ENCODE measurements at places on chromosomes 5 and 9.

GRCh38 chr9:120723565-120723964 is 9.3 kb upstream of the MEGF9 start:
- no peak for DNase-seq

DNA sequence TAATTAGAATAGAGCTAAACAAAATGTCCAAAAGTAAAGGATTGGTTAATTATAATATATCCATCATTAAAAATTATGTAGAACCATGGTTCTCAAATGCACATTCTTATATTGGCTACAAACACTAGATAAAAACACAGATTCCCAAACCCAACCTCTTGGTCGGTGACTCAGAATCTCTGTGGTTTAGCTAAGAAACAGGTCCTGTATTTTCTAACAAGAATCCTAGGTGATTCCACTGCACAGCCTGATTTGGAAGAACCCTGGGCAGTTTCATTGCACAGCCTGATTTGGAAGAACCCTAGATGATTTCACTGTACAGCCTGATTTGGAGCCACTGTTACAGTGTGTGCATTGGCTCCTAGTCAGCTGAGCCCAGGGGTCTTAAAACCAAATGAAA is 67.9 kb downstream of the KIAA1958 start:
- DNase-seq: no peak

DNA sequence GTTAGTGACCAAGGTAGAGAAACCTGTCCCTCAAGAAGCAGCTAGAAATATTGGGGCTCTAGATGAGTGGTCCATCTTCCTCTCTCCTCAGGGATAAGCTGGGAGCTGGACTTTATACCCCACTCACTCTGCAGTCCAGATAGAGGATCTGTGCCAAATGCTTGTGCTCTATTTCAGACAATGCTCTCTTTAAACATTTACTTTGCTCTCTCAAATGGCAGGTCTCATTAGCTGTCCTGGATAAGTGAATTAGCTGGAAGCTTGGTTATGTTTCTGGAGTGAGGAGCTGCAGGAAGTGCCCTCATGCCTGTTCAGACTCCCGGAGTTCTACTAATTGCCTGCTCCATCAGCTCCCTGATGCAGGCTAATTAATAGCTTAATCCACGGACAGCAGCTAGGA is 151.1 kb upstream of the CCDC152 start:
- no peak for DNase-seq

GRCh38 chr5:56699538-56699937 is 115.8 kb upstream of the MAP3K1 start:
- DNase-seq: no peak

DNA sequence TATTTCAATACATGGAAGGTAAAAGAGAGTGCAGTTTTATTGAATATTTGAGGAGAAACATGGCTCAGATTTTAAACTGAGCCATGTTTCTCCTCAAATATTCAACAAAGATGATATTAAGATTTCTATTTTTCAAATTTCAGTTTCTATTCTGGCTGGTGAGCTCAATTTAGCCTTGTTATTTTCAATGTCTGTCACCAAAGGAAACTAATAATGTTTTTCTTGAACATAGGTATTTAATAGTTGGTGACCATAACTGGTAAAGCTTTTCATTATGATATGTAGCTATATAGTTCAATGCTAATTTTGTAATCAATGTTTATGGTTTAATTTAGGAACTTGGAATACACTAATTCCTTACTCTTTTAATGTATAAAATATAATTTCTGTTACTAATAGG is 177.4 kb downstream of the FER start:
- no peak for DNase-seq

GRCh38 chr5:126443374-126443851 is 20.2 kb downstream of the GRAMD2B start:
- DNase-seq: no peak

DNA sequence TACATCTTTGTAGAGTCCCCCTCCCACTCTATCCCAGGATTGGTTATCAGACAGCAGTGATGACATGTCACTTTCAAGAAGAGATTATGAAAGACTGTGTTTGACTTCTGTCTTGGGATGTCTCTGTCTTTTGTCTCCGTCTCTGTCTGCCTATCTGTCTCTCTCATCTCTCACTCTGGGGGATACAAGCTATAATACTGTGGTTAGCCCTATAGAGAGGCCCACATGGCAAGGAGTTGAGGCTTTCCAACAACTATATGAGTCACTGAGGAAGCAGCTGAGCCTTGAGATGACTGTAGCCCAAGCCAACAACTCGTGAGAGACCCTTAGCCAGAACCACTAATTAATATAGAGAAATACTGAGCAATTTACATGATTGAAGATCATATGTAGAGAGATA is 284.8 kb downstream of the PDE4D start:
- no peak for DNase-seq

DNA sequence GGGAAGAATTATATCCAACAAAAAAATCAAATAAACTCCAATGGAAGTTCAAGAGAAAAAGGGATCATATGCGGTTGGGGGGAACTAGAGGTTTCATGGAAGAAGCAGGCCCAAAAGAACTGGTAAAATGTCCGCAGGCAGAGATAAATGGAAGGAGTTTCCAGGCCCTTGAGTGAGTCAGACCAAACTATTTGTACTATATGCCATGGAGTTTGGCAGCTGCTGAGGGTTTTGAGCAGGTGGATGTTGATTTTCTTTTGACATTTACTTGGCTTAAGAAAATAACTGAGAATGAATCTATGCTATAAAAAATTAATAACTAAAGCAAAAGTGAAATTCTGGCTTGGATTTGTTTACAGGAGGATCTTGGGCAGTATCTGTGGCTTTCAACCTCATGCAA is 33.7 kb downstream of the MINAR2 start:
- no peak for DNase-seq

DNA sequence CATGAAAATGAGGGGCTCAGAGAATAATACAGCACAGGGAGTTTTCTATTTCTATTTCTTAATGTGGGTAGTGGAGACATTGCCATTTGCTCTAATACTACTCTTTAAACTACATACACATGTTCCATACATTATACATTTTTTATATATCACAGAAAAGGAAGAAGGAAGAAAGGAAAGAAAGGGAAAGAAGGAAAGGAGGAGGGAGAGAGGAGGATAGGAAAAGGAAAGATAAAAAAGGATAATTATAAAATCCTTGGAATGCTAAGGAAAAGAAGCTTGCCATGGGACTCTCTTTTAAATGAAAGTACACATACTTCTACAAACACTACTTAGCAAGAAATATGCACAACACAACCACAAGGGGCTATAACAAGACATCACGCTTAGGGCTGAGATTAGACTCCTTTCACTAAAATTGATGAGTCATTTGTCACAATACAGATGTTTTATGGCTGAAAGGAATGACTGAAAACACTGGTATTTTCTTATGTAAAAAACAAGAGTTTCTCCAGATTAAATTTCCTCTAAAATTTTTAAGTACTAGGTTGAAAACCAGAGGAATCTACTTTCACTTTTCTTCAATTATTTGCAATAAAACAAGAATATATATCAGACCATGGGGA is 219.8 kb downstream of the ARL15 start:
- no peak for DNase-seq

- DNase-seq: no peak
These were observed 667.4 kb upstream of the SEMA6A start for GRCh38 chr5:117242028-117242427.

GRCh38 chr5:132419502-132420468 is 50.3 kb downstream of the SLC22A5 start:
- peak; percentile 82 for DNase-seq

GRCh38 chr9:104085525-104085924 is 8.6 kb upstream of the SMC2 start:
- no peak for DNase-seq

DNA sequence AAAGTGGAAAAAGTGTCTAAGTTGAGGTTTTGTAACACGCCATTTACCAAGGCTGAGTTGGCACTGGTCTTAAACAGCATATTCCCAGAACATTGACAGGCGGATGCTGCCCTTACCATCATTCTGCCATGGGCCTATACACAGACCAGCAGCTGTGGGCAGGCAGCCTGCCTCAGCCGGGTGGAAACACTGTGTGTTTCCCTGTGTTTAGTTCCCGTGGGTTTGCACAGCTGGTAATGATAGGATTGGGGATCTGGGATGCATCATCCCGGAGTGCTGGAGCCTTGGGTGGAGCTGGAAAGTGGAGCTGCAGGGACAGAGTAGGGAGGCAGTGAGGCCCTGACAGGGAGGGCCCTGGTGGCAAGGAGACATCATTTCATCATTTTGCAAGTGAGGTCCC is 5.5 kb upstream of the FGD3 start:
- DNase-seq: no peak

- no peak for DNase-seq
These were observed 22.3 kb downstream of the TTF1 start for GRCh38 chr9:132384376-132384775.

DNA sequence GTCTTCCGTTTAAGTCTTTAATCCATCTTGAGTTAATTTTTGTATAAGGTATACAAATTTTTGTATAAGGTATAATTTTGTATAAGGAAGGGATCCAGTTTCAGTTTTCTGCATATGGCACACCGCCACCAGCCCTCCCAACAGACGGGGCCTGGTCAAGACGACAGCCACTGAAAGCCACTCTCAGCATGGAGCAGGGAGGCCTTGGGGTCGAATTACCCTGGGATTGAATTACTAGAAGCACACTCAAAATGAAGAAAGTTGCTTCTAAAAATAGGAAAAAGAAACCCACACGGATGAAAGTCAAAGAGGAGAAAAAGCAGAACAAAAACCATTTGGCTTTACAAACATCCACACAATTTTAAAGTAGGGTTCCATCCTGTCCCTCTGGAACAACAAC is 586.2 kb upstream of the ADAMTS16 start:
- no peak for DNase-seq

DNA sequence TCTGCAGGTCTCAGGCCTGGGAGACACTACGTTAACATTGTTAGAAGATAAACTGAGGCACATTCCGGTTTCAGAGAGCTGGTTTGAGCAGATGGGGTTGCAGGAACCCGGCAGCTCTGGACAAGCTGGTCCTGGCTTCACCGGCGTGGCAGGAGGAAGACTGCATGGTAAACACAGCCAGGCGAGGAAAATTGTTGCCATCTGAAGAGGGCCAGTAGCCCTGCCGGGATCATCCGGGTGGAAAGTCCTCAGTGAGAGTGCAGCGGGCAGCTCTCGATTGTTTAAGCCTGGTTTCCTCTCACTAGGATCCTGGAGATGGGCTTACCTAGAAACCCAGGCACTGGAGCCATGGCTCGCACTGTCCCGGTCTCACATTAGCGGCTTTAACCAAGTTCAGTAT is 226.9 kb downstream of the IRX2 start:
- DNase-seq: no peak

DNA sequence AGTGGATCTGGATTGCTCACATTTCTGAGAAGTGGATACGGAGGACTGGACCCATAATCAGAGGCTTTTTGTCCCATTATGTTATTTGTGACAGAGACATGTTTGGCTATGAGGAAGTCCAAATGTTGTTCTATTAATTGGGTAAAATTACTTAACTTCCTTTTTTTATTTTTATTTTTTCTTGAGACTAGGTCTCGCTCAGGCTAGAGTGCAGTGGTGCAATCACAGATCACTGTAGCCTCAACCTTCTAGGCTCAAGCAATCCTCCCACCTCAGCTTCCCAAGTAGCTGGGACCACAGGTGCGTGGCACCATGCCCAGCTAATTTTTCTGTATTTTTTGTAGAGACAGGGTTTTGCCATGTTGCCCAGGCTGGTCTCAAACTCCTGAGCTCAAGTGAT is 11.9 kb upstream of the PGGT1B start:
- DNase-seq: no peak

DNA sequence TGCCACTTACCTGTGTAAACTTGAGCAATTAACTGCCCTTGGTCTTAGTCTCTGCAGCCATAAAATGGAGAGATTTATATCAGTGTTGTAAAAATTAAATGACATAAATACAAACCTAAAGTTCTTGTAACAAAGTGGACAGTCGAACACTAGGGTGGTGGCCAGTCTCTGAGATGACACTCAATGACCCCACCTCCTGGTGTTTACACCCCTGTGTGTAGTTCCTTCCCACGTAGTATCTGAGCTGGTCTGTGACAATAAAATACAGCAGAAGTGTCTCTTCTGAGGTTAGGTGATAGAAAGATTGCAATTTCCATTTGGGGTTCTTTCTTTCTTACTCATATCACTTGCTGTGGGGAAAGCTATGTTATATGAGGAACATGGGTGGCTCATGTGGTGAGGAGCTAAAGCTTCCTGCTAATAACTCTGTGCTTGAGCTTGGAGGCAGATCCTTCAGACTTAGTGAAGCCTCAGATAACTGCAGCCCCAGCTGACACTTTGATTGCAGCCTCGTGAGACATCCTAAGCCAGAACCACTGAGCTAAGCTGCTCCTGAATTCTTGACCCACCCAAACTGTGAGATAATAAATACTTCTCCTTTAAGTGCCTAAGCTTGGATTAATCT is 173.4 kb upstream of the CHD1 start:
- DNase-seq: no peak

GRCh38 chr5:142929587-142929986 is 159.4 kb downstream of the ARHGAP26 start:
- no peak for DNase-seq

DNA sequence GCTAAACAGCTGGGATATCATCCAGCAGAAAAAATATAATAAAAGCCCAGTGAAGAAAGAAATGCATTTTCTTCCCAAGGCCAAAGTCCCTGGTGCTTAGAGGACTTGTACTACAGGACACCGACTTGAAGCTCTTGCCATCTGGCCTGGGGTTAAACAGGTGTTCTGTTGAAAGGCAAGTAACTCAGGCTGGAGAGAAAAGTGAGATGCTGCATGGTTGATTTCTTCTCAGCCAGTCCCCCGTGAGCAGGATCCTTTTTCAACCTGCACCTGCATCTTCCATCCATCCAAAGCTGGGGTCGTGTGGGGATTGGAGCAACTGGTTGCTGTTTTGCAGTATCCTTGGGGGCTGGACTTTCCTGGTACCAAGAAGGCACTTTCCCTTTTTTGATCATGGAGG is 146.1 kb upstream of the RPS23 start:
- DNase-seq: no peak

GRCh38 chr5:61098251-61098995 is 63.8 kb downstream of the SMIM15 start:
- no peak for DNase-seq

- no peak for DNase-seq
These were observed 79.2 kb downstream of the C9orf152 start for GRCh38 chr9:110128664-110129329.

GRCh38 chr9:136974817-136975535 is 2.3 kb upstream of the PTGDS start:
- DNase-seq: no peak
